ENCODE measurements at places on chromosomes 3 and 15.

GRCh38 chr3:117619805-117620204 lies 910.2 kb downstream of the TUSC7 start:
- no peak for DNase-seq

DNA sequence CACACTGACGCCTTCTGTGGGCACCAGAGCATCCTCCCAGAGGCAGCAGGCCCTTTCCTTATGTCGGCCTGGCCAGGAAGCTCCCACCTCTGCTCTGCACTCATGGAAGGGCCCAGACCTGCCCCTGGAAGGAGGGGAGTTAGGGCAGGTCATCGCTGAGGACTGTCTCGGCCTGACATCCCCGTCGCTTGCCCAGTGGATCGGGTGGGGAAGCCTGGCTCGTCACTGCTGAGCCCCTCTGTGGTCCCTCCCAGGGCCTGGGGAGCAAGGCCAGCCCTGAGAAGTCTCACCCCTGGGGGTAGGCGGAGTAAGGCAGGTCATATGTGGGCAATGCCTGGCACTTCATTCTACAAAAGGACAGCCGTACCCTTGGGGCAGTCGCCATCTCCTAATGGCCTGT lies 62.8 kb upstream of the SNRPA1 start:
- DNase-seq = no peak

- DNase-seq = no peak
Observed at GRCh38 chr15:61421938-61422337, 192.8 kb upstream of the RORA start.

- DNase-seq = no peak
Observed at GRCh38 chr3:83581546-83581945, 1377.2 kb upstream of the CADM2 start.

DNA sequence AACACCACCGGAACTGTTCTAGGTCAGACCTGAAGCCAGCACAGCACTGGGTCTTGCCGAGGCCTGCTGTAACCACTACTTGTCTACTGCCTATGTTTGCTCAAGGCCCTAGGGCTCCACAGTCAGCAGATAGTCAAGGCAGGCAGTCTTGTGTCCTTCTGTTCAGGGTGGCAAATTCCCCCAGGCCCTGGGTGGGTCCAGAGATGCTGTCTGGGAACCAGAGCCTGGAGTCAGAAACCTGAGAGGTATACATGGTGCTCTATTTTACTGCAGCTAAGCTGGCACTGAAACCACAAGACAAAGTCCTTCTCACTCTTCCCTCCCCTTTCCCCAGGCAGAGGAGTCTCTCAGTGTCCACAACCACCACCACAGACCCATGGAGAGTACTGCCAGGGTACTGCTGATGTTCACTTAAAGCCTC lies 89.9 kb downstream of the BBX start:
- no peak for DNase-seq

DNA sequence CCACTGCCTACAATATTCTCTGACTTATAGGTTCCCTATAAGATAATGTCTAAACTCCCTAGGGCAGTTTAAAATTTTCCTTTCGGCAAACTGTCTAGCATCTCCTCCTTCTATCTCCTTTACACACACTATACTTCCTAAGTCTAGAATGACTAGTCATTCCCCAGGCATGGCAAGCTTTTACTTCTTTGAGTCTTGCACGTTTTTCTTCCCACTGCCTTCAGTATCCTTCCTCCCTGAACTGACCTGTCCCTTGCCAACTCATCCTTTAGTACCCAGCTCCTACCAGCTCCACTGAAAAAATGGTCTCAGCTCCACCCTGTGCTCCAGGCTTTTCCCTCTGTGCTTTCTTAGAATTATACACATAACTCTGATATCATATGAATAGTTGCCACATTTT lies 93.8 kb upstream of the KBTBD8 start:
- no peak for DNase-seq

- DNase-seq = no peak
Observed at GRCh38 chr3:116647996-116648395, 61.6 kb upstream of the TUSC7 start.

- DNase-seq = no peak
Observed at GRCh38 chr3:180278583-180279188, 241.9 kb upstream of the PEX5L start.

- DNase-seq = no peak
Observed at GRCh38 chr15:80846031-80846815, 67.1 kb downstream of the CEMIP start.

DNA sequence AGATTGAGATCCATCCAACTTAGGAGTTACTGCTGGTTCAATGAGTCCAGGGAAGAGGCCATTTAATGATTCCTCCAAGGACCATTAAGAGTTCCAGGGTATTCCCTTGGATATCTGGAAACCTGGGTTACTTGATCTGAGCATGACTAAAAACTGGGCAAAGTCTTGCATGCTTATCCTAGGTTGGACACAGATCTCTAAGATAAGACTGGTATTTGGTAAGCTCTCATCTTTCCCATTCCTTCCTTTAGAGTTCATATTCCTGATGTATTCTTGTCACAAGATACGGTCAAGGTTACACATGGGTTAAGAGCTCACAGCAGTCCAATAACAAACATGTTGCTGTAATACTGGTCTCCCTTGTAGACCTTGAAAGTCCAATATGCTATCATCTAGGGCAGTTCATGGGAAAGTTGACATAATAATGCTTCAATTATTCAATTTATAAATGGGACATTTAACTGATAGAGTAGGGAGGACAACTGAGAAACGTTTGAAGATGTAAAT lies 301.7 kb downstream of the TIGIT start:
- no peak for DNase-seq

DNA sequence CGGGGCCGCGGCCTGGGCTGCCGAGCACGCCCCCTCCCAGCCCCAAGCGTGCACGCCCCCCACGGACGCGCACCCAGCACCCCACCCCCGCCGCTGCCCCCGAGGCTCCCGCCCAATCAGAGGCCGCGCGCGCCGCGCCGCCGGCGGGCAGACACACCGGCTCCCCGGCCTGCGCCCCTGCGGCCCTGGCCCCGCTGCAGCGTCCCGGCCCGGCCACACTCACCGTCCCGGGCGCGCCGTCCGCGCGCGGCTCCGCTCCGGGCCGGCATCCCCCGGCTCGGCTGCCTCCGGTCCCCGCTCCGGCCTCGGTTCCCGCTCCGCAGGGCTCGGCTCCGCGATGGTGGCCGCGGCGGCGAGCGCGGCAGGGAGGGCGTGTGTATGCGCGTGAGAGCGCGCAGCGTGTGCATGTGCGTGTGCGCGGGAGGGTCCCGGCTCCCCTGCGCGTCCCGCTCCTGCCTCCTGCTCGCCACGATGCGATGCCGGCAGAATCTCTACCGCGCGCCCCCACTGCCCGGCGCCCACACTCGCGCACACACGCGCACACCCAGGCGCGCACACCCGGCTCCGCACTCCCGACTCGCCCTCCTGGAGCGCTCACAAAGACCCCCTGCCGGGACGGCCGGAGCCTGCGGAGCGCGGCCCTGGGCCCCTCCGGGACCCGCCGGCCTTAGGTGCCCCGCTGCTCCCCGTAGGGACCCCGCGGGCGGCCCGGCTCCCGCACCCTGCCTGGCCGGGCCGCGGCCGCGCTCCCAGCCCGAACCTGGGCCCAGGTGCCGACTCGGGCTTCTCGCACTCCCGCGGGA lies 186.5 kb upstream of the LINGO1 start:
- no peak for DNase-seq

GRCh38 chr3:122391681-122392446 lies 7.9 kb downstream of the FAM162A start:
- DNase-seq = no peak

GRCh38 chr15:41855261-41855961 lies 16.8 kb downstream of the PLA2G4B start:
- DNase-seq = no peak
